ENCODE measurements at places on chromosomes 2 and 18. TPM values are rescaled to one million over a fixed set of nuclear protein-coding genes. Genes with fewer than 3 reads are reported as not detected.

The RGPD3 gene
- total RNA-seq: 0.39 TPM

The APLF gene
- 1.2 TPM for total RNA-seq

The LYPD6B gene
- 35.7 TPM for total RNA-seq

The GRB14 gene
- total RNA-seq: not detected

The EPHA4 gene
- total RNA-seq: 2.7 TPM

The POU3F3 gene
- total RNA-seq: 0.11 TPM

The DSC1 gene
- total RNA-seq: not detected

The SERPINB11 gene
- total RNA-seq: not detected

The PXDN gene
- total RNA-seq: 310 TPM

DNA sequence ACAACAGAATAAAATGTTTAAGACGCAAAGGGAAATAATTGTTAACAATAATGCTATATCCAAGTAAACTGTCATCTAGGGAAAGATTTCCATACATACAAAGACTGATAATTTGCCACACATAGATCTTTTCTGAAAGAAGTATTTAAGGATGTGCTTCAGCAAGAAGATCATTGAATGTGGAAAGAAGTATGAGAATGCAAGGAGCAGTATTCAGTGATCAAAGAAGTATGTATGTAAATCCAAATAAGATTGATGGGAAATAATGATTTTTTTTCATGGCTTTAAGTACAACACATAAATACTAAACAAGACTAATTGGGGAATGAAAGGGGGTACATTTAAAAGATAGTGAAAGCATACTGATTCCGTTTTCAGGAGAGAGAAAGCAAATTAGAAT is 410.4 kb upstream of the HS6ST1 start:
- H3K4me1 ChIP-seq: peaks cover 7% of the 10 kb centered on the region
- no peaks in the 10 kb centered on the region for H3K27me3 ChIP-seq
- no peak overlapping the region for H3K27ac ChIP-seq
- H3K36me3 ChIP-seq: no peaks in the 10 kb centered on the region
- no peak for DNase-seq

DNA sequence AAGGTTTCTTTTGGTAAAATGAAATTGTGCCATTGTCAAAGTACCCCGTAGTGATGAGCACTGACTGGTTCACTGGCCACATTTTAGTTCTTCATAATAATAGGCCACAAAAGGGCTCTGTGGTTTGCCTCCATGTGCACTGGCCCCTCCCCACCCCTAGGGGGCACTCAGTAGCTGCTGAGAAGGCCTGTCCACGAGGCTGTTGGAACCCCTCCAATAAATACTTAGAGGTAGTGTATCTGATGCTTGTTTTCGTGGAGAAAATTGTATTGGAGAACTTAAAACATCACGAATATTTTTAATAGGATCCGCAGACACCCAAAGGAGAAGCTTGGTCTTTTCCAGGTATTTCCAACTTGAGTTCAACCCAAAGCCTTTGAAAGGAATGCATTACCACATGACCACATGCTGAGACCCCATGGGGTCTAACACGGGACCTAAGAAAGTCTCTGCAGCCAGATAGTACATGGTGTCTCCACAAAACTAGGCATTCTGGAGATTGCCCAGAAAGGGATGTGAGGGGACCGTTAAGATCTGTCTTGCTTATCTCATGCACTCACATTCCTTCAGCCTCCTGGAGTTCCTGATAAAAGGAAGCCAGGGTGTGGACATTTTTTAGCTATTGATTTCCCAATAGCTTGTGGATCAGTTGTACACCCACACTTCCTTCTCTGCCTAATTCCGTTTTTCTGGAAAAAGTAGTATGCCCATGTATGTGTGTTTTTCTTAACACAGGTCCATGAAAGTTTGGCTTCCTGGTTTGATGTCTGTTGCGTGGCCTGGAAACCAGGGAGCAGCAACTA is 28.5 kb upstream of the NOSTRIN start:
- H3K4me3 ChIP-seq: no peak overlapping the region
- no peaks in the 10 kb centered on the region for H3K4me1 ChIP-seq
- H3K36me3 ChIP-seq: no peaks in the 10 kb centered on the region
- H3K27me3 ChIP-seq: no peaks in the 10 kb centered on the region

DNA sequence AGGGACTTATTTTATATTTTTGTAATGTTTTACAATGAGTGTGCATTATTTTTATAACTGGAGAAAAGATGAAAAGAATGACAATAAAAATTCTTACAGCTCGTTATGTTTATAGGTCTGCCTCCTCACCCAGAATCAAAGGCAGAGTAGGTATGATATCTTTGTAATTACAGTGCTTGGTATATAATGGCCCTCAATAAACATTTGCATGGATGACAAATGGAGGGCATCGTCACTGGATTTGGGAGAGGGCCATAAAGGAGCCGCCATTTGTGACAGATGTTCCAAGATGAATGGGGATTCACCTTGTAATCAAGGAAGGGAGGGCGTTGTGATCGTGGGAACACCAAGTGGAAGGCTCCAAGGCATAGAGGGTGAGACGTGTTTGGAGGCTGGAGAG is 22.6 kb upstream of the GIGYF2 start:
- no peak overlapping the region for H3K4me3 ChIP-seq
- no peaks in the 10 kb centered on the region for H3K36me3 ChIP-seq
- DNase-seq: no peak
- no peak overlapping the region for H3K27ac ChIP-seq
- no peaks in the 10 kb centered on the region for H3K27me3 ChIP-seq
- peaks cover 7% of the 10 kb centered on the region for H3K4me1 ChIP-seq

DNA sequence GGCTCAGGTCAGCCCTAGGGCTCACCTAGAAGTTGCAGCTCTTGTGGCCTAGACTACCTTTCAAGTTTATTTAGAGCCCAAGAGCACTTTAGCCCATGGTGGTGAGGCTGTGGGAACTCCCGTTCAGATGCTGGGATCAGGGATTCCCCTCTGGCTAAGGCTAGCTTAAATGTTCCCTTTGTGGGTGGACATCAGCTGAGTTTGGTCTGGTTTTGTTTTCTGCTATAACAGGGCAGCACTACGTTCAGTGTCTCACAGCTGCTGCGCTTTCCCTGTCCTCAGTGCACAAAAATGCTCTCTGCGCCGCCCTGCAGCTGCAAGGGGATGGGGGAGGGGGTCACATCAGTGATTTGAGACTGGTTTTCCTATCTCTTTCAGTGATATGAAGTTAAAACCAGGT is 170.5 kb upstream of the KCNJ3 start:
- no peaks in the 10 kb centered on the region for H3K36me3 ChIP-seq
- H3K27me3 ChIP-seq: no peaks in the 10 kb centered on the region
- H3K4me3 ChIP-seq: no peak overlapping the region
- no peaks in the 10 kb centered on the region for H3K4me1 ChIP-seq

DNA sequence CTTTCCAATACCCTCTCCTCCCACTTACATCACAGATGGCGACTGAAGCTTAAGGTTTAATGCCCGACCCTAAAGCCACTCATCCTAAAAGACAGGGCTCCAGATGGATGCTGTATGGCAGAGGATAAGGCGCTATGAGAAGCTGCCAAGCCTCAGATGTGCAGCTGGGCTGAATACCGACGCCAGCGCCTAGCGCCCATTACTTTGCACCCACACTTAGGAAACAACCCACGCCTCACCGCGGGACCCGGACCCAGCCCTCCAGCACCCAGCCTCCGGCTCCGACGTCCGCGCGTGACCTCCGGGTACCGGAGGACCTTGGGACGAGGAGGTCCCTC is 335 bp downstream of the TRAK2 start:
- no peaks in the 10 kb centered on the region for H3K27me3 ChIP-seq
- no peak for DNase-seq
- peak overlapping the region; percentile 40 for H3K27ac ChIP-seq
- peaks cover 5% of the 10 kb centered on the region for H3K4me1 ChIP-seq
- peaks cover 21% of the 10 kb centered on the region for H3K36me3 ChIP-seq

GRCh38 chr2:25996844-25997243 is 14.5 kb upstream of the KIF3C start:
- no peak overlapping the region for H3K27ac ChIP-seq
- no peak overlapping the region for H3K4me3 ChIP-seq
- H3K27me3 ChIP-seq: no peaks in the 10 kb centered on the region

DNA sequence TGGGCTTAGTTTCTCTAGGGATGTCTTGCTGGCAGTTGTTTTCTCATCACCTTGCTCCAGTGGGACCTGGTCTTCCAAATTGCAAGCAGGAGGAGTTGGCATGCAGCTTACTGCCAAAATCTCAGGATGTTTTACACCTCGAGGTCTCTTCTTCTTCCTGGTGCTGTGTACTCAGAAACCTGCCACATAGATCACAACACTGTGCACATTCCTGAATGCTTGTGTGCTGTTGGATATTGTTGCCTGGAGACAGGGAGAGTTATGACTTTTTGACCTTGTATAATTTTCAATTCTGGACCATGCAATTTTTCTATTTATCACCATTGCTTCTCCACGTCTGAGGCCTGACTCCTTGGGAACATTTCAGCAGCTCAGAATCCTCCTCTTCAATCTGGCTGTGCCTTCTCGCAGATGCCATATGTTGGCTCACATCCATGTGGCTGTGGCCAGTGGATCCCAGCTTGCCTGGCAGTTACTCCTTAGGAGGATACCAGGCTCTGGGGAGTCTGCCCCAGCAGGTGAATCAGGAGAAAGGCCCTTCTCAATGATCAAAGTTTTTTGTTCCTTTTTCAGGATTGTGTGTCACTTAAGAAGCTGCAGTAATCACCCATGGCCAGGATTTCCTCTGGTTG is 489.3 kb downstream of the TSN start:
- H3K4me3 ChIP-seq: no peak overlapping the region
- no peaks in the 10 kb centered on the region for H3K4me1 ChIP-seq
- DNase-seq: no peak
- H3K27me3 ChIP-seq: peaks cover 7% of the 10 kb centered on the region
- no peak overlapping the region for H3K27ac ChIP-seq
- no peaks in the 10 kb centered on the region for H3K36me3 ChIP-seq

DNA sequence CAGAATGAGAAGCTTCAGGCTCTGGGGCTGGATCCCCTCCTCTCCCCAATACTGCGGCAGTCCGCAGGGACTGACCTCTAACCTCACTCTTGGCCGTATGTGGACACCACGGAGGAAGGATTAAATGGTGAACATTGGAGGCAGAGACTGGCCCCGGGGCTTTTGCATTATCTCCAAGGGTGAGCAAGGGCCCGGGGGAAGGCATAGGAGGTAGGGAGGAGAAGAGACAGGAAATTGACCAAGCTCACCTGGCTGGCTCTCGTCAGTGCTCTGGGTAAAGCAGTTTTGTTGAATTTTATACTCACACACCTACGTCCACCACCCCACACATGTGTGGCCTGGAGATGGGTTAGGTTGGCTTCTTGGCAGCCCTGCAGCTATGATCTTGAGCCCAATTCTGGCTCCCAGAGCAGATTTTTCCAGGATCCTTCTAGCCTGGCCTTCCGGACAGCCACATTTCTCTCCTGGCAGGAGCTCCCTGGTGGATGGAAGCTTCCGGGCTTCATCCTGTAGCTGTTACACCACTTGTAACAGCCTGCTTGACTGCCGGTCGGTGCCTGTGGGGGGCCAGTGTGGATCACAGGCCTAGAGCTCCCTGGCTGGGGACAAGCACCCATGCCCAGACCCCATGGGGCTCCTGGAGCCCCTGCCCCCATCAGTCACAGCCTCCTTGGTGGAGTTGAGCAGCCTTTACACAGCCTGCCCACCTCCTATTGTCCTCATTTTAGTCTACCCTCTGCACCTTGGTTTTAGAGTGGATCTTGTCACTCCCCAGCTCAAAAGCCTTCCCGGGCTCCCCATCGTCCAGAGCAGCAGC is 7.6 kb downstream of the ITM2C start:
- no peak overlapping the region for H3K4me3 ChIP-seq
- H3K27me3 ChIP-seq: no peaks in the 10 kb centered on the region
- peak; percentile 40 for DNase-seq
- peaks cover 38% of the 10 kb centered on the region for H3K36me3 ChIP-seq
- peaks cover 4% of the 10 kb centered on the region for H3K4me1 ChIP-seq
- no peak overlapping the region for H3K27ac ChIP-seq

- no peaks in the 10 kb centered on the region for H3K27me3 ChIP-seq
- peak overlapping the region; percentile 36 for H3K27ac ChIP-seq
- H3K4me1 ChIP-seq: peaks cover 21% of the 10 kb centered on the region
- H3K36me3 ChIP-seq: peaks cover 25% of the 10 kb centered on the region
Measured at GRCh38 chr2:230441227-230441897, 25.4 kb downstream of the SP100 start.

DNA sequence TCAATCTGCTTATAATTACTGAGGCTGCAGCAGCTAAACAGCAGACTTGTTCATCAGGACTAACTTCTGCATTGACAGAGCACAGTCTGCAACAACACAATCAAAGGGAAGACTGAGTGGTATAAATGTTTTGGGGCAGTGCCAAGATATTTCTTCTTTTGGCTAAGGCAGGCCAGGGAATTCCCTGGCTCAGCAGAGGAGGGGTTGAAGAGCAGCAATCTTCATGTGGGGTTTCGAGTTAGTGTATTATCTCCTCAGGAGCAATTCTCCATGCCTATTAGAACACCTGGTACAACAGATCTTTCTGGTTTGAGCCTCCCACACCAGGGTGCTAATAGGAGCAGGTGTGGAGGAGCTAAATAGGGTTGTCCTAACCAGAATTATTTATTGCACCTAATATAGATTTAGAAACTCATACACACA is 103.0 kb upstream of the STK17B start:
- H3K4me1 ChIP-seq: peaks cover 52% of the 10 kb centered on the region
- H3K4me3 ChIP-seq: no peak overlapping the region
- DNase-seq: peak; percentile 54
- no peak overlapping the region for H3K27ac ChIP-seq
- H3K36me3 ChIP-seq: no peaks in the 10 kb centered on the region
- H3K27me3 ChIP-seq: no peaks in the 10 kb centered on the region

GRCh38 chr2:197360744-197361156 is 50.2 kb upstream of the ANKRD44 start:
- H3K36me3 ChIP-seq: no peaks in the 10 kb centered on the region
- H3K27ac ChIP-seq: no peak overlapping the region
- peaks cover 4% of the 10 kb centered on the region for H3K4me1 ChIP-seq
- DNase-seq: peak; percentile 42
- no peak overlapping the region for H3K4me3 ChIP-seq

DNA sequence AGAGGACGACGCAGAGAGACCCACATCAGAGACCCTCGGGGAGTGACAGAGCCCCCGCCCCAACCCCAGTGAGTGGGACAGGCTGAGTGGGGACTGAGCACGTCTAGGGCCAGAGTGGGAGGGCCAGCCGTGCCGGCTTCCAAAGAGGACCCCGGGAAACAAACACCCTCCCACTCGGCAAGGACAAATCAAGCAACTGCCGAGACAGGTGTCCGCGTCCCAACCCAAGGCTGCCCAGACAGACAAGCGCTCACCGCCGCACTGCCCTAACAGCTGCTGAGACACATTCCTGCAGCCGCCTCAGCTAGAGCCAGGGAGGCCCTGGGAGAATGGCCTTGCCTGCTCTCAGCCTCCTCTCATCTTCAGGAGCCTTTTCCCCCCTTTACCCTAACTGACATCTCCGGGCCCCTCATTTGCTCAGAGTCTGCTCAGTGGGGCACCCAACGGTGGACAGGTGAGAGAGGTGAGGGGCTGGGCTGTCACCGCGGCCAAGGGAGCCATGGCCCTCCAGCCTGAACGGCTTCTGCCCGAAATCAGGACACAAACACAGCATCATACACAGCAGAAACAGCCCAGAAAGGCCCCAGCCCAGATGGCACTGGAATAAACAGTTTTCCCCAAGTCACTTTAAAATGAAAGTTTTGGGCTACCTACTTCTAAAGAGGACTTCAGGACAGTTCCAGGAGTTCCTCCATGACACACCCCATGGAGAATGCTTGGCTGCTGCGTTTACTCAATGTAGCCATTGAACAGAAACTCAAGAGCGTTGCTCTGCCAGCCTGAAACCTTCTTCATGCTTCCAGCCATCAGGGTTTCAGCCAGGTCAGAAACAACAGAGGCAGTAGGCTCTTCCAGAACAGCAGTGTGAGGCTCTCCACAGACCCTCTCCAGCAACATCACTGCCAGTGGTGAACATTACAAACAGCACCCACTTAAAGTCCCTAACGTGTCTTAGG is 23.6 kb downstream of the SLC66A2 start:
- H3K4me1 ChIP-seq: no peaks in the 10 kb centered on the region
- H3K36me3 ChIP-seq: peaks cover 20% of the 10 kb centered on the region
- H3K27me3 ChIP-seq: no peaks in the 10 kb centered on the region
- no peak overlapping the region for H3K4me3 ChIP-seq
- no peak for DNase-seq
